ENCODE measurements at places on chromosomes 7 and 10. TPM values are rescaled to one million over a fixed set of nuclear protein-coding genes. Genes with fewer than 3 reads are reported as not detected.

The PBLD gene
- 2.8 TPM for total RNA-seq

The CYP3A4 gene
- total RNA-seq: not detected

The GDF2 gene
- not detected for total RNA-seq

The LSM8 gene
- total RNA-seq: 42.9 TPM

The ADRB1 gene
- not detected for total RNA-seq

The CPA2 gene
- not detected for total RNA-seq

The CYP2E1 gene
- total RNA-seq: 0.59 TPM

The IGFBP1 gene
- not detected for total RNA-seq

The RNF148 gene
- total RNA-seq: 0.45 TPM

The NUTM2B gene
- not detected for total RNA-seq

The NKX2-3 gene
- total RNA-seq: not detected

The RBAK gene
- 2.9 TPM for total RNA-seq

The HOXA10 gene
- not detected for total RNA-seq

The AKR1D1 gene
- total RNA-seq: not detected

The STK31 gene
- not detected for total RNA-seq

The TAS2R3 gene
- 0.68 TPM for total RNA-seq

The NEUROG3 gene
- total RNA-seq: not detected

The MSS51 gene
- total RNA-seq: 0.60 TPM

The MKX gene
- total RNA-seq: 0.08 TPM

The HOXA2 gene
- total RNA-seq: not detected

The CREB5 gene
- total RNA-seq: 2.5 TPM

The PPP1R3A gene
- not detected for total RNA-seq
